Suppressor macrophage treated with lipopolysaccharide for 4 hours (primary cell): ENCODE measurements at places on chromosomes 5 and 9.

GRCh38 chr5:95892784-95893354, 68.8 kb downstream of the ELL2 start:
- peak; percentile 56 for DNase-seq

GRCh38 chr5:151770383-151771258, 1.1 kb upstream of the G3BP1 start:
- DNase-seq = peak; percentile 52

DNA sequence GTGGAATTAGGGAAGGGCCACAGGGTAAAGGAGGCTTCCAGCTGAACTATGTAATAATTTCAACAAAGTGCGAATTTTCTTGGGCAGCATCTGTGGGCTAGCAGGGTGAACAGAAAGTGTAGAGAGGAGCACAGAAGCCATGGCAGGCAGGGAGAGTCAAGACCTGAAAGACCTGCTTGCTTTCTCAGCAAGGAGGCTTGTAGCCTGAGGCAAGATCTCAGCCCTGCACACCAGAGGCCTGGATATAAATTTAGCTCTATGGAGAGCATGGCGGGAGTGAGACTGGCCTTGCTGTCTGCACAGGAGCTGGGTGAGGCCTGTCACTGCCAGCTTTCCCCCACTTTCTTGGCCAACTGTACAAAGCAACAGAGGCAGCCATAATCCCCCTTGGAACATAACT, 32.1 kb upstream of the SH3TC2 start:
- no peak for DNase-seq

DNA sequence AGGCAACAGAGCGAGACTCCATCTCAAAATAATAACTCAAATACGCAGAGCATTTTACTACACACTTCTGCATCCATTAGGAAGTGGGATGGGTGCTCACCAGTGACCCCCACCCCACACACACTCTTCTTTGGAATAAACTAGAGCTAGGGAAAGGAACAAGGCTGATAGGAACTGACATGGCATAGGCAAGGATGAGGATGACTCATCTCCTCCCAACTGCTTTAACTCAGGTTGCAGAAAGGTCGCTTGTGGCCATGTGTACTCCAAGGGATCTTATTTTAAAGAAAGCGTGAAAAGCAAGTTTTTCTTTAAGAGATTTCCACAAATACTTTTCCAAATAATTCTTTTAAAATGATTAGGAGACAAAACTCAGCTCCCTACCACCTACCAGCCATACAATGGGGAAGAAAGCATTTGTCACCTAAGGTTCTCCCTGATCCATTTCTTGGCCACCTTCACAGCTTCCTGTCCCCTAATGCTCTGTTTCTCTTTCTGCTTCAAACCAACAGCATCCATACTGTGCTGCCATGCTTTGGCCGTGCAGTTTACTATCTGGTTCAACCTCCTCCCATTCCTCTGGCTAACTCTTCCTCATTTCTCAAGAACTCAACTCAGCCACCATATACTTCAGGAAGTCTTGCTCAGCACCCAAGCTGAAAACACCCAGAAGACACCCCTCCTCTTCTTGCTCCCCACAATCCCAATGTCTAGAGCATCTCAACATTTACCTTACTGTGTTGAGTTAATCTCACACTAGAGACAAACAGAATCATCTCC, 211.9 kb downstream of the ACTL7B start:
- peak; percentile 9 for DNase-seq

GRCh38 chr5:78993165-78993564, 8.1 kb upstream of the ARSB start:
- DNase-seq = peak; percentile 24

DNA sequence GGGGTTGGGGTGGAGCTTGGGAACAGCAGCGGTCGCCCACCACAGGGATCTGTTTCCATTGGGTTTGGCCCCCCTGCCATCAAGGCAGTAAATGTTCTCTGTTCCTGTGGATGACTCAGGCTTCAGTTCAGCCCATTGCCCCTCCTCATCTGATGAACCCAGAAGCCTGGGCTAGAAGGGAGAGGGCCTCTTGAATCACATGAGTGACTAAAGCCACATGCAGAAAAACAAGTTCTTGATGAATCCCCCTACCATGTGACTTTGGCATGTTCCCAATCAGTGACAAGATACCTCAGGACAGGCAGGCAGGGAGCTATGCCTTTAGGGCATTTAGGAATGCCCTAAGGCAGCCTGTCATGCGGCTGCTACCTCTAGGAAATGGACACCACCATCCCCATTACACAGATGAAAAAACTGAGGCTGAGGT, 2.5 kb downstream of the SH3PXD2B start:
- DNase-seq = peak; percentile 81

DNA sequence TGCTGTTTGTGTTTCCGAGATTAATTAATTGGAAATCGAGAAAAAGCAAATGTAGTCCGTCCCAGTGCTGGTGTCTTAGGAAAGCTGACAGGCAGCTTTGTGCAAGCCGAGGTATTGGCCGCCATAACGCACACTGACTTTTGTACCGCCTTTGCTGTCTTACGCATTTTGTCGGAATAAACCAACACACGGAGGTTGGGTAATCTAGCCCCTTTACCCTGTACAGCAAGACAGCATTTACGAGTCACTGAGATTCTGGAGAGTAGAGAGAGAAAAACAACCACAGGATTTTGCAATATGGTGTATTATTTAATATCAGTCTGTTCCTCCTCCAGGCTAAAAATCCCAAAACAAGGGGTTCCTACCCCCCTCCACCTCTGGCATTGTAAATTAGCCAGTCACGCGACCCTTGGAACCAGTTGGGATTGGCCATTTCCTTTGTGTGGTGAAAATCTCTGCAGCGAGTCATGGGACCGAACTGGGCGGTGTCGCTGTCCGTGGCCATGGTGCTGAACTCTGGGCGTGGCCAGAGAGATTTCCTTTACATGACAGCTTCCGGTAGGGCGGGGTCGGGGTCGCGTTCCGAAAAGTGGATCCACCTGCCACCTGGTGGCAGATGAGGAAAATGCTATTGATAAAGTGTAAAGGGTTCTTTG, 10.3 kb upstream of the PCDHB1 start:
- DNase-seq = peak; percentile 54
